ENCODE measurements at places on chromosomes 5 and 9. TPM values are rescaled to one million over a fixed set of nuclear protein-coding genes. Genes with fewer than 3 reads are reported as not detected.

- no peaks in the 10 kb centered on the region for H3K36me3 ChIP-seq
- no peaks in the 10 kb centered on the region for H3K4me1 ChIP-seq
- DNase-seq = no peak
- no peak overlapping the region for H3K27ac ChIP-seq
These were observed 159.2 kb downstream of the NSG2 start for GRCh38 chr5:174204535-174205313.

MLANA gene
- not detected for total RNA-seq

MZB1 gene
- total RNA-seq = 7.8 TPM

- DNase-seq = no peak
- H3K27ac ChIP-seq = no peak overlapping the region
- peaks cover 40% of the 10 kb centered on the region for H3K4me1 ChIP-seq
- no peak overlapping the region for H3K4me3 ChIP-seq
These were observed 43.1 kb downstream of the LNPEP start for GRCh38 chr5:96978812-96979449.

LARP1 gene
- 225 TPM for total RNA-seq

All from activated CD4-positive, alpha-beta T cell treated with anti-CD3 and anti-CD28 coated beads for 36 hours (primary cell).